Activated CD4-positive, CD25-positive, alpha-beta regulatory T cell (primary cell): ENCODE measurements at places on chromosomes 7 and 10.

DNA sequence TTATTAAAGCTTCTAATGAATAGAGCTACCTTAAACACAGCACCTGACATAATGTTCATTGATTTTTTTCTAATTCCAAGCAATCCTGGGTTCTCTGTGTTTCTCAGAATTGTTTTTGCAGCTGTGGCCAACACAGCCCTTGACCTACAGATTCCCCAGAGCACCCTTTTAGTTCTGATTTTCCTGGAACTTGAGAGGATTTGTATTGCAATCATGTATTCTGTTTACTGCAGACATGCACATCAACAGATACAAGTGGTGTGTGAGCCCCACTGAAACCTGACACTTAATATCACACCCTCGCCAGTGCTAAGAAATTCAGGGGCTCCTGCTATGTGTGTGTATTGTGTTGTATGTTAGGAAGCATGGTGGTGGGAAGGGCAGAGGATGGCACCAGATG is 344.2 kb upstream of the POM121L12 start:
- DNase-seq: no peak

- no peak for DNase-seq
Measured at GRCh38 chr7:30027065-30027456, 559 bp upstream of the FKBP14 start.

DNA sequence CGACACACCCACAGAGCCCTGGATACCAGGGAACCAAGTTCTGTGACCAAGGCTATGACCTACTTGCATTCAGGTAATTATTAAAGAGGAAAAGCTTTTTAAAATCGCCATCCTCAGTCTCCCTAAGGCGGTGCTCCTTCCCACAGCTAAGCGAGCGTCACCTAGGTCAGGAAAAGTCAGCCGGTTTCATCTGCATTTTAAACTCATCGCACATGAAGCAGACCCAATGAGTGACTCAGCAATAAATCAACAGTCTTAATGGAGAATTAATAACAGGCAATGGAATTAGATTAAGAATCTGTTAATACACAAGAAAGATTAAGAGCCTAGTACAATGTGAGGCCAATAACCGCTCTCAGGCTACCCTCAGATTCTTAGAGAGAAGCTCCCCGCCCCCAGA is 59.2 kb downstream of the HSPA12A start:
- no peak for DNase-seq

GRCh38 chr10:112981553-112981952 is 31.5 kb downstream of the TCF7L2 start:
- no peak for DNase-seq

- DNase-seq: no peak
Measured at GRCh38 chr7:22052674-22053365, 107.1 kb upstream of the CDCA7L start.

DNA sequence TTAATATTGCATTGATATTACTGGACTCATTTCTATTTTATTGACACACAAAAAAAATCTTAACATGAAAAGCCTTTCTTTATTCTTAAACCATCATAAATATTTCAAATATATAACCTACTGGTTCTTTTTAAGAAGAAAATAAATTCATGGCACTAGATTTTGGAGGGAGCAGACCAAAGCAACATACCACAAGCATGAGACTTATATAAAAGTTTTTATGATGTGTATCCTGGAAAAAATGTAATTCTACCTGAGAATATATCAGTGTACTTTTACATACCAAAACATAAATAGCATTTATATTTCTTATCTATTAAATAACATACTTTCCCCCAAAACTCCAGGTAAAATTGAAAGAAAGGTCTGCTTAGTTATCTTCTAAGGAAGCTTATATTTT is 508.2 kb upstream of the SEMA3D start:
- no peak for DNase-seq

DNA sequence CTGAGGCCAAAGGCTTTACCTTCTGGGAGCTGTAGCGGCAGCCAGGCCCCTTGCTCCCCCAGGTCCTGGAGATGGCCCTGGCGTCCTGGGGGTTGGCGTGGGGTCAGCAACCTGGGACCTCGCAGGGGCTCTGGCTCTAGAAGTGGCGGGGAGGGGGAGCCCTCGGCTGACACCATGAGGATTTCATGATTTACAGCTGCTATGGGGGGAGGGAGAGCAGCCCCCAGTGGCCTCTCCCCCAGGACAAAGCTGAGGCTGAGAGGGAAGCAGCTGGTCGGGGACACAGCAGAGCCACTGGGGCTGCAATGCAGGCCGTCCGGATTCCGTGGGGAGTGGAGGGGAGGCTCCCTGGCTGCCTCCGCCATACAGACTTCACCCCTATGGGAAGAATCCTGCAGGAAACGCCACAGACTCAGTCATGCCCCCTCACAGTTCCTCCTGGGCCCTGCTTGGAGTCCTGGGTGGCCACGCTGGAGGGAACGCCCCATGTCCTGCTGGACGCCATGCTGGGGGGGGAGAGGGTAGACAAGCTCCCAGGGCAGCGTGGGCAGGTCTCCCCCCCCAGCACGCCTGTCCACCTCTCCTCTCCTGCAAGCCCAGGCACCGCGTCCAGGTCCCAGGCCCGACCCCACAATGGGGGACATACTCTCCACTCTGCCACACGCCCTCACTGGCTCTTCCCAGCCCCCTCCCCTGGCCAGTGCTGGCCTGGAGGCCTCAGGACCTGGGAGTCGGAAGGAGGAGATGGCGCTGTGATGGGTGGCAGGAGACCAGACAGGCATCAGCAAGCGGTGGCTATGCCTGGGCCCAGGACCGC is 243.6 kb downstream of the ELFN1 start:
- no peak for DNase-seq

- no peak for DNase-seq
Measured at GRCh38 chr7:92695308-92696261, 105.4 kb upstream of the FAM133B start.

DNA sequence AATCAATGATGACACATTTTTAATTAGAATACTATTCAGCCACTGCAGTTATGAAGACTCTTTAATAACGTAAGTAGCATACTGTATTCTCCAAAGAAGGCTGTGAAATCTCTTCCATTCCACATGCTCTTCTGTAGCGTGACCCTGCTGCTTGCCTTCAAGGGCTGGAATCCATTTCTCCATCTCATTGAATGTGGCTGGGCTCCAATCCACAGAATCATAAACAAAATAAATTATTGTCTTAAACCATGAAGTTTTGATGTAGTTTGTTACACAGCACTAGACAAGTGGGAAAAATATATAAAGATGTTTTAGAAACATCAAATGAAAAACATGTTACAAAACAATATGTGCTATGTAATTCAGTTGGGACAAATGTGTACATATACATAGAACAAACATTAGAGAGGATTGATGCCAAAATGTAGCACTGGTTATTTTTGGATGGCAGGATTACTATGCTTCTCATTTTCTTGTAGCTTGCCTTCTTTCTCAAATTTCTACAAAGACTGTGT is 410.8 kb upstream of the PODXL start:
- DNase-seq: no peak

DNA sequence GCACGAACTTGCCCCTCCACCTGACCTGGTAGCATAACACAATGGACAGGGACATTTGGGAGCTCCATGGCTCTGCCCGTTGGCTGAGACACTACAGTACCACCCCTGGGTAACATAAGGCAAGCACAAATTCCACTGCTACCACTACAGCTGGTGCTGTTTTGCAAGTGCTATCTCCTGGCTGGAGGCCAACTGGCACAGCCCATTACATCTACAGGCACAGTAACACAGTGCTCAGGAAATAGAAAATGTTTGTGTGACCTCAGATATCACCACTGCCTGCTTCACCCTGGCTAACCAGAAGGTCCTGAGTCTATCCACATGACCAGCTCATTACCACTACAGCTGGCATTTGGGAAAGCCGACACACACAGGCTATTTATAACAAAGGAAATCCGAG is 631.1 kb upstream of the MBL2 start:
- DNase-seq: no peak

DNA sequence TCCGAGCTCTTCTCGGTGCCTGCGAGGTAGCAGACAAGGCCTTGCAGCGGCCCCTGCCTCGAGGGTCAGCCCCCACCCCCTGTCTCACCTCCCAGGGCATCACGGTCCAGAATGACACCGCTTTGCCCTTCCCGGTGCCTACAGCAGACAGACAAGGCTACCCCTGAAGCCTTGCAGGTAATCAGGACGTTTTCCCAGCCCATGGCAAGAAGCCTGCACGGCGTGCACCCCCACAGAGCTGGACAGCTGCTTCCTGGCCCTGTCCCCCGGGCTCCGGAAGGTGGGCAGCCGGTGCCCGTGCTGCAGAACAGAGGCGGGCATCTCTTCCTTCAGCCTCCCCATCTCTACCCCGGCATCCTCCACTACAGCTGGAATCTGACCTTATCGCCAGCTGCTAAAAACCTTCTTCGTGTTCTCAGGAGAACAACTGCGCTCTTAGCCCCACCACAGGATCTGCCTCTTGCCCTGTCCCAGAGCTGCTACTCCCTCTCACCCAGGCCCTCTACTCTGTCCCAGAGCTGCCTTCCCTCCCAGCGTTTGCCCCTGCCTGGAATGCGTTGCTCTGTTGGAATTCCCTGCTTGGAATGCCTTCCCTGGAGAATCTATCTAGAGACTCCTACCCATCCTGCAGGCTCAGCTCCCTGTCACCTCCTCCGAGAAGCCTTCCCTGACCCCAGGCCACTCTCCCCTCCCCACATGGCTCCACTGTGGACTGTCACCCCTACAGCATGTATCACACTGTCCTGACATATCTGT is 4.7 kb downstream of the MYL10 start:
- DNase-seq: no peak

- DNase-seq: no peak
Measured at GRCh38 chr7:54992871-54993475, 25.8 kb upstream of the EGFR start.

DNA sequence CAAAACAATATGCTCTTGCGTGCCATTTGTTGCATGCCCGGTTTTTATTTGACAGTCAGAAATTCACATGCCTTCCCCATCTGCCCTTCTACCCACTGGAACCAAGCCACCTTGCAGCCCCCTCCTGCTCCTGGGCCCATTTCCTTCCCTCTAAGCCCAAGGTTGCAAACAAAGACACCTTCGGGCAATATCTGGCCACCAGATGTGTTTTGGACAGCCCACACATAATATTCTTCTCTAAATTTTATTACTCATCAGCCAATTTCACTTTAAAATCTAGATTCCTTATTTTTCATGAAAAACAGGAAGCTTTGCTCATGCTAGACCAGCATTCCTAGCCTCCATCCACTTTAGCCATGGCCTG is 18.2 kb upstream of the C10orf105 start:
- DNase-seq: no peak

GRCh38 chr7:100167912-100168323 is 499 bp downstream of the GAL3ST4 start:
- no peak for DNase-seq

GRCh38 chr10:124577651-124578050 is 116.0 kb downstream of the LHPP start:
- DNase-seq: no peak

GRCh38 chr10:84876116-84876999 is 548.0 kb downstream of the CCSER2 start:
- DNase-seq: no peak

DNA sequence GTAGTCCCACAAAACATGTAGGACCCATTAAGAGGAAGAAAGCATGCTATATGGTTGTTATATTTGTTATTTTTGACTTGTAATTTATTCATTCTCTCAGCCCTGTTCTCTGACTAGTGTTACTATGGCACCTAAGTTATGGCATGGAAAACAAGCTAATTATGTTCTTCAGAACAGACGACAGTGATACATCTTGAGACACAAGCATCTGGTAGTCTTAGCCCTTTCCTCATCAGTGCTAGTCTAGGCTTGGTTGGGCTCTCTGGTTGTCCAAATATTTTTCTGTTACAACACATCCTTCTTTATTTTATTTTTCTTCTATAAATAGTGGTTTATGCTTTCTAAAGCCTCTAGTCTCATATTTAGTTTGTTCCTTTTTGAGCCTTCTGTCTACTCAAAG is 308.3 kb upstream of the KAT6B start:
- no peak for DNase-seq

- DNase-seq: no peak
Measured at GRCh38 chr7:50397971-50398324, 52.2 kb downstream of the FIGNL1 start.

DNA sequence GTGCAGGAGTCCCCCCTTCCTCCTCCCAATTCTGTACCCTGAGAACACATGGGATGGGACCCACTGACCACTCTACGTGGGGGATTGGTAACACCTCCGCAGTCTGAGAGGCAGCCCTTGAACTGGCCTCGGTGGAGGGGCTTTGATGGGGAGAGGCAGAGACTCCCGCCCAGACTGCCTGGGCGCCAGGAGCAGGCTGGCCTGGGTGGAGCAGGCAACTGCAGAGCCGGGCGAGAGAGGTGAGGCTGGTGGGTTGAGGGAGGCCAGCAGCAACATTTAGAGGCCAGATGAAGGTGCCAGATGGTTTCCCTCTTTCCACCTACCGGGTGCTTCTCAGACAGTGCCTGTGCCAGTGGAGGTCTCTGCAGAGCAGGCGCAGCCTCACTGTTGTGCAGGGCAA is 30.7 kb upstream of the ZNF467 start:
- DNase-seq: no peak
